Stimulated activated CD8-positive, alpha-beta memory T cell treated with anti-CD3 and anti-CD28 coated beads, Interleukin-2, amount 100 ng/mL, for 1 hour (primary cell): ENCODE measurements at places on chromosomes 5 and 9.

- no peak for DNase-seq
These were observed 71.6 kb upstream of the RNU6ATAC start for GRCh38 chr9:134236001-134236421.

GRCh38 chr5:128036950-128037349, 46.6 kb upstream of the SLC12A2 start:
- no peak for DNase-seq

DNA sequence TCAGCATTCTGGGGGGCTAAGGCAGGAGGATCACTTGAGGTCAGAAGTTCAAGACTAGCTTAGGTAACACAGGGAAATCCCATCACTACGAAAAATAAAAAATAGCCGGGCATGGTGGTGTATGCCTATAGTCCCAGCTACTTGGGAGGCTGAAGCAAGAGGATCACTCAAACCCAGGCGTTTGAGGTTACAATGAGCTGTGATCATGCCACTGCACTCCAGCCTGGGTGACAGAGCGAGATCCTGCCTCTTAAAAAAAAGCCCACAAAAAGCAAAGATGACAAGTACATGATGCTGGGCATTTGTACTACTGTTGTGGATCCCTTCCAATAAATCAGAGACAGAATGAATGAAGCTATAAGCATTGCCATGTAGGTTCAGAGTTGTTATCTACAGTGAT, 320.1 kb upstream of the PANK3 start:
- no peak for DNase-seq

DNA sequence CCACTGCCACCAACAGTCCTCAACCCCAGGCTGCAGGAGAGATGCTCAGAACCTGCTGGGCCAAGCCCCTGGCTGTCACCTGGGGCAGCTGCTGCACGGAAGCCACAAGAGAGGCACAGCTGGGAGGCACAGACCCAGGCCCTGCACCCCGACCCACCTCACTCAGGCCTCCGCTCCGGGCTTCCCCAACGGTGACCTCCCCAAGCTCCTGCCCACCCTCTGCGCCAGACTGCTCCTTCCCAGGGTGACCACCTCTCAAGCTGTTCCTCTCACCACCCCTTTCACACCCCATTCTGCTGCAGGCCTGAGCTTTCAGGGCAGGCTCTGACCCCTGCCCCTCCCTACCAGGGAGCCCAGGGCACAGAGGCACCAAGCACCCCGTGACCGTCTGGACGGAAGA, 33.0 kb downstream of the VAV2 start:
- no peak for DNase-seq

GRCh38 chr9:31486630-31487029, 897.8 kb upstream of the ACO1 start:
- DNase-seq: no peak

DNA sequence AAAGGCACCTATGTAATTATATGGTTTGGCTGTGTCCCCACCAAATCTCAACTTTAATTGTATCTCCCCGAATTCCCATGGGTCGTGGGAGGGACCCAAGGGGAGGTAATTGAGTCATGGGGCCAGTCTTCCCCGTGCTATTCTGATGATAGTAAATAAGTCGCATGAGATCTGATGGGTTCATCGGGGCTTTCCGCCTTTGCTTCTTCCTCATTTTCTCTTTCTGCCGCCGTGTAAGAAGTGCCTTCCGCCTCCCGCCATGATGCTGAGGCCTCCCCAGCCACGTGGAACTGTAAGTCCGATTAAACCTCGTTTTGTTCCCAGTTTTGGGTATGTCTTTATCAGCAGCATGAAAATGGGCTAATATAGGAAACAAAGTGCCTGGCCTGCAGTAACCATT, 56.6 kb downstream of the TSPAN17 start:
- DNase-seq: no peak

DNA sequence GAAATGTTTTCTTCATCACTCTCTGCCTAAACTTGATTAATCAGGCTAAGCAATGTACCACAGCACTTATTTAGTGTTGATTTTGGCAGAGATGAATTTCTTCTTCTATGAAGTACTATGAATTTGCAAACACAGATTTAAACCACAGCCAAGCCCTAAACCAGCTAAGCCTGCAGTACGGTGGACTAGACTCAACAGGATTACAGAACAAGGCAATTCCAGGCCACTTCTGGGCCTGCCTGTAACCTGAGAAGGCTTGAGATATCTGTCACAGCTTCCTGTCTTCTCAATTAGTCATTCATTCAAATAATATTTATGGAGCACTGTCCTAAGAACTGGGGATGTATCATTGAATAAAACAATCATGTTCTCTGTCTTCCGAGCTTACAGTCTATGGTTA, 32.4 kb upstream of the CAST start:
- DNase-seq: no peak

DNA sequence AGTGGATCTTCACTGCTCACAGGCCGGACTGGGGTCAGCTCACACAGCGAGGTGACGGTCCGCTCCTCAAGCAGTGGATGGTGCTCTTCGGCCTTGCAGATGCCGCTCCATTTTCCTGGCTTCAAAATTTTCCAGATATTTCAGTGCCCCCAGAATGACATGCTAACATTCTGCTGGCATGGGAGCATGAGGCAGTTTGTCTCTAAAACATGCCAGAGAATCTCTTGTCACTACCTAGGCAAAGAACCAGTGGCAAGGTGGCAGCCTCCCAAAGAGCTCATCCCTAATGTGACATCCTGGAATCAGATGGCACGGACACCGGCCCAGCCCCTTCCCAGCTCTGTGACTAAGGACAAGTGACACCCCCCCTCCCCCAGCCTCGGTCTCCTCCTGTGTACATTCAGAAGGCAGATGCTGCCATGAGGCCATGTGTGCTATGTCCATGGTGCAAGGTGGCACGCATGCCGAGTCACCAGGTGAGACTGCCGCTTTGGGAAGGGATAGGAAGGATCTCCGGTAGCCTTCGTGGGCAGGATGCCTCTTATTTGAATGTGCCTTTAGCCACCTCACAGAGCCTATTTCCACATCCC, 2.7 kb downstream of the S1PR3 start:
- DNase-seq: no peak

GRCh38 chr9:71349218-71349617, 227.8 kb upstream of the TRPM3 start:
- no peak for DNase-seq

- DNase-seq: no peak
These were observed 62.7 kb upstream of the UNC5A start for GRCh38 chr5:176747670-176748072.

GRCh38 chr5:170430866-170431437, 41.8 kb upstream of the KCNMB1 start:
- DNase-seq: no peak

DNA sequence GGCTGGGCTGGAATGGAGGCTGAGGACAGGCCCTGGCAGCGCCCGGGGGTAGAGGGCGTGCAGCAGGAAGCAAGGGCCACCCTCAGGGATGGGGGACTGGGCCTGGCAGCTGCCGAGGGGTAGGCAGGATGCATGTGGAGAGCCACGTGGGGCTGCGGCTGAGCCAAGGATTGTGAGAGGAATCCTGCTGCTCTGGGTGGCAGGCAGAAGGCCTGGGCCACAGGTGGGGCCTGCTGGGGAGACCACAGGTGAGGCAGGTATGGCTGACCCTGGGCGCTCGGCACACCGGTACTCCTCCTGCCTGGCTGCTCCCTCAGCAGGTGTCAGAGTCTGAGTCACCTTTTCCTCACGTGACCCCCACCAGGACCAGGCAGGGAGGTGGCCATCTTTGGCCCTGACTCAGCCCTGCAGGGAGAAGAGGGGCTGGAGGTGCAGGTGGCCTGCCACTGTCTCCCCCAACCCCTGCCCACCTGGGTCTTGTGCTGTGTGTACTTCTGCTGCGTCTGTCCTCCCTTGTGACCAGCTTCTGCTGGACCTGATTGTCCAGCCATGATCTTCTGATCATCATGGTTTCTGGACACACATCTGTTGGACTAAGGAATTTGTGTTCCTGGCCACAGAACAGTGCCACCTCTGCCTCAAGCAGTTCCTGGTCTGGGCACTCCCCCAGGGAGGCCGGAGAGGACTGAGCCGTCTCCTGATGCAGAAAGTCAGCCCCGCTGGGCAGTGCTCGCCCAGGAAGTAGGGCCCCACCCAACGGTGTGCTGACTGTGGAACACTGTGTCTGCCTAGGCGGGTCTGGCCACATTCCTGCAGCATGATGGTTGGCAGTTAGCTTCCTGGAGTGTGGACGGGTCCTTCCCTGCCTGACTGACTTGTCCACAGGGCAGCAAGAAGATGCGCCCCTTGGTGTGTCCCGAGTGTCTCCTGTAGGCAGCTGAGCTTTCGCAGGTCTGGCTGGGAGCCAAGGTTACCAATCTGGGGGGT, 6.4 kb downstream of the ARRDC1 start:
- no peak for DNase-seq

- DNase-seq: no peak
These were observed 107.5 kb downstream of the PBX3 start for GRCh38 chr9:125854553-125855275.

GRCh38 chr5:219991-220390, 1.9 kb downstream of the SDHA start:
- no peak for DNase-seq
